ENCODE measurements at places on chromosomes 13 and 19.

GRCh38 chr13:89603187-89603586 is 1744.3 kb upstream of the MIR17HG start:
- no peak for DNase-seq

DNA sequence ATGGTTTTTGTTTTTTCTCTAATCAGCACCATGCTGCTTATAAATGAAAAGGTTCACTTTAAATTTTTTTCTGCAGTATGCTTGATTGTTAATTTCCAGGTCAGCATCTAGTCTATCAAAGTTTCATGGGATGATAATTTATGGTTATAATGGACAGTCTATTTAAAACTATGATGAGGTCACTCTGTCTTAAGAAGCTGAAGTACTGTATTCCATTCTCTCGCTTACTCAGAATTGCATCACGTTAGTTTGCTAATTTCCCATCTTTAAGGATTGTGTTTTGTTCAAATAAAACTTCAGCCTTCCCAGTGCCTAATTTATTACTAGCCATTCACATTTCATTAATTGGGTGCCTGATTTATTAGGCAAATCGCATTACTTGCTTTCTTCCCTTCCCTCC is 94.3 kb downstream of the GPC6 start:
- no peak for DNase-seq

DNA sequence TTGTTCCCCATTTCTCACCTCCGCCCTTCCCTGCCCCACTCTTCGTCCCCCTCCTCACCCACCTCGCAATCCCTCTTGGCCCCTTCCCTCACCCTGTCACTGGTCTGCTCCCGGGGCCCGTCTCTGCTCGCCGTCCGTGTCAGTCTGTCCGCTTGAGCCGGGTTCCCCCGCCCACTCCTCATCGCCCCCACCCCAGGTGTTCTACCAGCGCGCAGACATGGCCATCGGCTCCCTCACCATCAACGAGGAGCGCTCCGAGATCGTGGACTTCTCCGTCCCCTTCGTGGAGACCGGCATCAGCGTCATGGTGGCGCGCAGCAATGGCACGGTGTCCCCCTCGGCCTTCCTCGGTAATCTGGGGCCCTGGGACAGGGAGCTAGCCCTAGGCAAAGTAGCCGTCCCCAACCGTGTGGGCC is 22.3 kb downstream of the GRIN2D start:
- no peak for DNase-seq

GRCh38 chr13:84297251-84297650 is 415.0 kb upstream of the SLITRK1 start:
- DNase-seq: no peak

DNA sequence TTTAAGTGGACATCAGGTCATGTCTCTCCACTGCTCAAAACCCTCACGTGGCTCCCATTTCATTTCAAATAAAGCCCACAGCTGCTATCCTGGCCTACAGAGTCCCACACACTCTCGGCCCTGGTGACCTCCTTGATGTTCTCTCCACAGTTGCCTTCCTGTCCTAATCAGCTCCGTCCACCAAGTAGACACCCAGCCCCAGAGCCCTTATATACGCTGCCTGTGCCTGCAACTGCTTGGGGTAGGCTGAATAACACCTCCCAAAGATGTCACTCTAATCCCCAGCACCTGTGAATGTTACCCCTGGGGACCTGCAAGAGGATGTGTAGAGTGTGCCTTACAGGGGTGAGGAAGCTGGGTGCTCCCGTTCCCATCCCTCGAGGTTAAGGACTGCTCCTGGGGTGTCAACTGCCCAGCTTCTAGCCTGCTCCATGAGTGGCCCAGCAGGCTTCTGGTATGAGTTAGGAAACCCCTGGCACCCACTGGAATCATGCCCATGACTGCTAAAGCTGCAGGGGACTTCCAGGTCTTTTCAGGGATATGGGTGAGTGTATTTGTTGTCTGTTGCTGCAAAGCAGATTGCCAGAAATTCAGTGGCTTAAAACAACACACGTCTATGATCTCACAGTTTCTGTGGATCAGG is 6.0 kb downstream of the FAM187B start:
- no peak for DNase-seq

Data from GM12878 (cell line).